ENCODE measurements at places on chromosomes 1 and 21.

GRCh38 chr1:72434070-72434469 is 151.7 kb upstream of the NEGR1 start:
- no peak for DNase-seq

- no peak for DNase-seq
Observed at GRCh38 chr1:106921186-106921585, 135.3 kb upstream of the PRMT6 start.

- DNase-seq, result no peak
Observed at GRCh38 chr1:243594455-243594854, 255.6 kb downstream of the AKT3 start.

GRCh38 chr21:16082038-16082816 is 352.4 kb downstream of the USP25 start:
- no peak for DNase-seq

DNA sequence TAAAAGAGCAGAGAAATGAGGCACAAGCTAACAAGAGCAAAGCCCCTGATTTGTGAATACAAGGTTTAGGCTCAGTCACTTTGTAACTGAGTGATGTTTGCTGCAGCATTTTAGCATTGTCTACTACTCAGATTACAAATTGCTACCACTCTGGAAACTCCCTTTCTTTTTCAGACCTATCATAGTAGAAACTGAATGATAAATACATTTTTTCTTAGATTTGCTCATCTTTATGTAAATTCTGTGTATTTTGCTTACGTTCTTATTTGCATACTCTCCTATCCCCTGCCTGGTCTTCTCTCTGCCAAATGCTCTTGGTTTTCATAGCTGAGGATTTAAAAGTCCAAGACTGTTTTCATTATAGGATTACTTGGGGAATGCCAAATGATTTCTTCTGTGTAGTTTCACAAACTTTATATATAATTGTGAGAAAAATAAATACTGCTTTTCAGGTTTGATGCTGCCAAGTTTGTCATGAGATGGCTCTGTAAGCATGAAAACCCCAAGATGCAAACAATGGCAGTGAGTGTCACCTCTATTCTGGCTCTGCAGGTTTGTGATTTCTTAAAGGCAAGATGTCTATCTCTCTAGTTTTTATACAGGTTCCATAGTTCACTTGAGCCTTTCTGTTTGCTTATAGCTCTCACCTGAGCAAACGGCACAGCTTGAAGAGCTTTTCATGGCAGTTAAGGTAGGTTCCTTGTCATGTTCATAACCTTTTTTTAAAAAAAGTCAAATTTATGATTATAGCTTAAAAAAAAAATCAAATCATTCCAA is 24.7 kb downstream of the ZYG11A start:
- DNase-seq, result no peak

- no peak for DNase-seq
Observed at GRCh38 chr1:21734526-21734925, 48.4 kb downstream of the USP48 start.

GRCh38 chr1:31003613-31004230 is 61.8 kb downstream of the PUM1 start:
- no peak for DNase-seq

- no peak for DNase-seq
Observed at GRCh38 chr1:11569551-11569950, 84.7 kb downstream of the FBXO2 start.

GRCh38 chr1:18608534-18608933 is 22.1 kb upstream of the PAX7 start:
- no peak for DNase-seq

GRCh38 chr1:27548858-27549719 is 54.9 kb downstream of the AHDC1 start:
- DNase-seq, result no peak

- no peak for DNase-seq
Observed at GRCh38 chr1:198632007-198632406, 6.8 kb upstream of the PTPRC start.

- DNase-seq, result no peak
Observed at GRCh38 chr1:94009304-94009703, 100.1 kb upstream of the GCLM start.

GRCh38 chr1:236515443-236515958 is 8.3 kb upstream of the LGALS8 start:
- no peak for DNase-seq

DNA sequence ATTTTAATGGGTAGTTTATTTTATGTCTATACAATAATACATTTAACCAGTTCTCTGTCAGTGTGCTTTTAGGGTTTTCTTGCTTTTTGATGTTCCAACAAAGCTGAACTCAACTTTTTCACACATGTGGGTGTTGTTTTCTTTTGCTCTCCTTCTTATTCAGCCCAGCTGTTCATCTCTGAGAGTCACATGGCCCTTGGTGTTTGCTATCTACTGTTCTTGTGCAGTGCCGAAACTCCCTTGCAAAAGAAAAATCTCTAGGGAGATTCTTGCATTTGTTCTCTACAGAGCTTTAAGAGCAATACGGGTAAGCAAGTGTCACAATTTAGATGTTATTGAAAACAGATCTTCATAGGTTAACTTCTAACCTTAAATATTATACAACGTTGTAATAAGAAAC is 281.1 kb upstream of the CXADR start:
- no peak for DNase-seq

GRCh38 chr1:46532498-46533178 is 18.8 kb downstream of the KNCN start:
- peak; percentile 62 for DNase-seq

GRCh38 chr1:14551386-14551785 is 47.1 kb upstream of the KAZN start:
- no peak for DNase-seq

DNA sequence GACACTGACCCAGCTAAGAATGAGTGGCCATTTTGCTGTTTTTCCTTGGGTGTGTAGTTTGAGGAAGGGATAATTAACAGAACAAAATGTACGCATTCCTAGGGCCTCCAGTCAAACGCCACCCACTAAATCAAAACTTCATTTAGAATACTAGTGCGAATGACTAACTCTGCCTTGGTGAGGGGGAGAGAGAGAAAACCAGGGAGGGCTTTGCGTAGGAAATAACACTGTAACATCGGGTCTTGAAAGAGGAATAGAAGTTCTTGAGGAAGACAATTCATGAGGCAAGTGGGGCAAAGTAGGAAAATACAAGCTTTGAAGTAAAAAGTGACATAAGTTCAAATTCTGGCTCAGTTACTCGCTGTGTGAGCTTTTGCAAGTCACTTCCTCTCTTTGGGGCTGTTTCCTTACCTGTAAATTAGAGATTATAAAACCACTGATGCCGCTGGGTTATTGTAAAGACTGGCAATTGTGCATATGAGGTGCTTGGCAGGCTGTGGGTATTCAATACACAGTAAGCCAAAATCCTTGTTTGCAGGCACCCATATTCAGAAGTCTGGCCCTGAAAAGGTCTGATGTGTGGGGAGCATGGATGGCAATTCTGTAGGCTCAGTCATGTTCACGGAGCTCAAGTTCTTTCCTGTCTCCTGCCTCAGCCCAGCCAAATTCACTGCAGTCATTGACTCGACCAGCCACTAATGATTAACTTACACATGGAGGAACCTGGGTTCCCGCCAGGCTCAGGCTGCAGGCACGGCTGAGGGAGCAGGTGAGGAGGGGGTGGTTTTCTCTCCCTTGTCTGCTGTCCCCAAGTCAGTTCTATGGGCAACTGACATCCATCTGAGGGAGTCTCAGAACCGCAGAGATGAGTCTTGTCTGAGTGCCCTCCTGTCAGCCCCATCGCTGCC is 140.3 kb upstream of the CSF3R start:
- no peak for DNase-seq

DNA sequence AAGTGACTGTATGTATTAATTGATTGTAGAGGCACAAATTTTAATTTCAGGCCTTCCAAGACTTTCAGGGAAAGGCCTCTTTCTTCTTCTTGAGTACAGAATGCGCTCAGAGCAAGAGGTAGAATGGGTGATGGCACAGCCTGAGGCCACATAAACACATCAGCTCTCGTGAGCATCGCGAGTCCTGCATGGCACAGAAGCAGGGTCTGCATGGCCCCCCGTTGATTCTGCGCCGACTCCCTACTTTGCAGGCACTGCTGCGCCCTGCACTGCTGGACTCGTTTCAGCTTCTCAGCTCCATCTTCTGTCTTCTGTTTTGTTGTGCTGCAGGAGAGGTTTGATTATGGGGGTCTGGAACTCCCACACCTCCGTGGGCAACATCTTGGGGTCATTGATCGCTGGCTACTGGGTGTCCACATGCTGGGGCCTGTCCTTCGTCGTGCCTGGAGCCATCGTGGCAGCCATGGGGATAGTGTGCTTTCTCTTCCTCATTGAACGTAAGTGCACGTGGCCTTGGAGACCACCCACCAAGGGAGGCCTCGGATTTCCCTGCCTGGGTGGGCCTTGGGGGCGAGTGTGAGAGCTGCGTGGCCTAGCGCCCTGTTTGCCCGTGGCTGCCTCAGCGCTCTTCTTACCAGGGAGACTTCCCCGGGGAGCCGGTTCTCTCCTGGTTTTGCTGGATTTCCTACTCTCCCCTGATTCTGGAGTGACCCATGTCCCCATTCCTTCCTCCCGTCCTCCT is 29.6 kb downstream of the SLC37A1 start:
- no peak for DNase-seq

- no peak for DNase-seq
Observed at GRCh38 chr1:54409156-54410142, 3.3 kb upstream of the SSBP3 start.

DNA sequence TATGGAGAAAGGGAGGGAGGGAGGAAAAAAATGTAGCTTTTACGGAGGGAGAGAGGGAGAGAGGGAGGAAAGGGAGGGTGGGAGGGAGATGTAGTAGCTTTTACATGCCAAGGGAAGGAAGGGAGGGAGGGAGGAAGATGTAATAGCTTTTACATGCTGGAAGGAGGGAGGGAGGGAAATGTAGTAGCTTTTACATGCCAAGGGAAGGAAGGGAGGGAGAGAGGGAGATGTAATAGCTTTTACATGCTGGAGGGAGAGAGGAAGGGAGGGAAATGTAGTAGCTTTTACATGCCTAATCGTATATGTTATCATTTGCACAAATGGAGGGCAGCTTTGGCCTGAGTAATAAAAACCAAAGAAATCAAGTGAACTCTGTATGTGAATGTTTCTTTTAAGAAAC is 35.6 kb downstream of the EEIG2 start:
- no peak for DNase-seq

GRCh38 chr1:36471830-36472641 is 7.9 kb upstream of the MRPS15 start:
- no peak for DNase-seq

- no peak for DNase-seq
Observed at GRCh38 chr1:224287714-224288113, 42.3 kb downstream of the NVL start.

DNA sequence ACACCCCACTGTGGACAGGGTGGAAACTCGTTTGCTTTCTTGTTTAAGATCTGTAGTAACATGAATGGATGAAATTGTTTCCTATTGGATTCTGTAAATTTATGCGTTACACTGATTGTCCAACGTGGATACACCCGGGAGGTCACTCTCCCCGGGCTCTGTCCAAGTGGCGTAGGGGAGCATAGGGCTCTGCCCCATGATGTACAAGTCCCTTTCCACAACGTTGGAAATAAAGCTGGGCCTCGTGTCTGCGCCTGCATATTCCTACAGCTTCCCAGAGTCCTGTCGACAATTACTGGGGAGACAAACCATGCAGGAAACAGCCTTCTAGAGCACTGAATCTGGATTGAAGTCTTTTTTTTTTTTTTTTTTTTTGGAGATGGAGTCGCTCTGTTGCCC is 1.4 kb downstream of the RCC1 start:
- DNase-seq, result no peak

DNA sequence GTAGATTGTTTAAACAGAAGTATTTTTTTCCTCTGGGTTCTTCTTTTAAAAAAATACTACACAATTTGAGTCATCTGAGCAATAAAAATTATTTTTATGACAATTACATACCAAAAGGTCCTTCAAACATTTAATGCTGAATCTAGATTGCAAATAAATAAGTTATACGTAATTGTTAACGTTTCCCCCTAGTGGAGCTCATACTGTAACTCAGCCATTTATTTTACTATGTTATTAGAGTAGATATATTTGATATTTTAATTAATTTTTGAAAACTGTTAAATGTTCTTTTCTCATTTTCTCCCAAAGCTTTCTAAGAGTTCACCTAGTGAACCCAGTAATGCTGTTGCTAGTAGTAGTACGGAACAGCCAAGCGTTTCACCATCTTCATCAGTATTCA is 33.5 kb downstream of the ZMYM1 start:
- DNase-seq, result no peak

DNA sequence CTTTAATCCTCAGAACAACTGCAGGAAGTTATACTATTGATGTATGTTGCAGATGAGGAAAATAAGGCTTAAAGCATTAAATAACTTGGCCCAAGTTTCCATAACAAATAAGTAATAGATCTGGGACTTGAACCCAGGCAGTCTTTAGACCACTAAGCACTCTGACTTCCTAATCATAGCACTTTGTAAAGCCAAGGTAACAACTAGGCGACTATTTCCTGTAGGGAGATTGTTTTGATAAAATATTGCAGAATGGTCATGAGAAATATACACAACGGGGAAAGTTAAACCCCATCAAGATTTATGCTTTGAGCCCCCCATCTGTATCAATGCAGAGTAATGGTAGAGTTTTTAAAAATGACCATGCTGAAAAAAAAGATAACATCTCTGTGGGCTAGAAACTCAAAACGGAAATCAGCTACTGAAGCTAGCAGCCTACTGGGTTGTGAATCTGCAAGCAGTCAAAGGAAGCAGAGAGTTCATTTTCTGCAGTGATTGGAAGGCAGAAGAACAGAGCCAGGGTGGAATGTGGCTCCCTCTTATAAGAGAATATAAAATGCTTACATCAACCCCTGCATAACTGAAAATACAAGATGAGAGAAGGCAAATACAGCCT is 111.2 kb upstream of the OLIG2 start:
- DNase-seq, result no peak

DNA sequence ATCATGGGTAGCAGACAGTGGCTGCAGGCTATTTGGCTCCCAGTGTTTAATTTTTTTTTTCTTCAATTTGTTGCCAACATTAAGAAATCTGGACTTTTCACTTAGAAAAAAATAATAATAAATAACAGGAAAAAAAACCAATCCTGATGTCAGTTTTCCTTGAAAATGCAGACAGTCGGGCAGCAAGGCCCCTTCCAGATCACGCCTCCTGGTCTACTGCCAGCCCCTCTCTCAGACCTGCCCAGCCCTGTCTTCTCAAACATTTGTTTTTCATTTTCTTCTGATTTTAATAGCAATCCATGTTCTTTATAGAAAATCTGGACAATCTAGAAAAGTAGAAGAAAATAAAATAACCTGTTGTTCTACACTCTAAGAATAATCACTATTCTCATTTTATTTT is 15.5 kb downstream of the IFNGR2 start:
- no peak for DNase-seq

GRCh38 chr1:237671935-237672334 is 218.8 kb downstream of the ZP4 start:
- no peak for DNase-seq

GRCh38 chr1:46457178-46457577 is 32.5 kb upstream of the DMBX1 start:
- no peak for DNase-seq

GRCh38 chr1:91803123-91803522 is 82.8 kb downstream of the TGFBR3 start:
- no peak for DNase-seq

GRCh38 chr21:35319684-35320283 is 270.7 kb upstream of the RUNX1 start:
- no peak for DNase-seq

- DNase-seq, result no peak
Observed at GRCh38 chr21:34353182-34353581, 10.6 kb upstream of the KCNE2 start.

Data from stimulated activated CD4-positive, alpha-beta T cell treated with anti-CD3 and anti-CD28 coated beads, Interleukin-2, amount 100 ng/mL, for 4 hours (primary cell).